ENCODE measurements at places on chromosomes 2 and 18.

DNA sequence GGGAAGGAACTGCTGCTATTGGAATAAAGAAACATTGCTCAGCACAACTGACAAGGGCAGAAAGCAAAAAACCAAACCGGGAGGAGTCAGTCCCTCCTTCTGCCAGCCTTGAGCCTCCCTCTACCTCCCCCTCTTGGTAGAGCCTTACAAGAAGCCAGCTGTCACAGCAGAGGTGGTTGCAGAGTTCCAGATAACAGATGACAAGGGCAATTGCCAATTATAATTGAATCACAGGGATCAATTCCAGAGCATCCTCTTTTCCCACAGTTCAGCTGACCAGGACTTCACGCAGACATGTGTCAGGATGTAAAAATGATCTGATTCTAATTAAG, 548.2 kb upstream of the LRRTM1 start:
- DNase-seq, result no peak

DNA sequence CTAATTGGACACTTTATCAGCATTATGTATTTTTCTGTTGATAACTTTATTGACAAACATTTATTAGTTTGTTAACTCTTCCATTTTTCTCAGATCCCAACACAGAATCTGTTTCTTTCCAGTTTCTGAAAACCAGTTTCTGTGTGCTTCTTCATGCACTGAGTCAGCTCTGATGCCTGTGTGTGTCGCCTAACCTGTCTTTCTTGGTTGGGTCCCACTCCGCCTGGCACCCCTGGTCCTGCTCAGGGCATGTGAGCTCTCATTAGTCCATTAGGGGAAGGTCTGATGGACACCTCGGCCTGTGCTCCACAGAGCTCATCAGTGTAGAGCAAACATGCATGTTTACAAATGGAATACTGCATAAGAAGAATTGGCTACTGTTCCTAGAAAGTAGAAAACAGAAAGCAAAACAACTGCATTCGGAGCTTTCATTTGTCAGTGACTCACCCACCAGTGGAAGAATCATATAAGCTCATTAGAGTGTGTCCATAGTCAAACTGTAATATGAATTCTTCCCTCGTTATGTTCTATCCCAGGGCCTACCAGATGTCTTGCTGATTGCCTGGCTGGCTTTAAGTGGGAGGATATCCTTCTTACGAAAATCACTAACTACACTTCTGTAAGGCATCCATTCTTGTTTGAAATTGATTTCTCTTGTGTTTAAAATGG, 137.7 kb downstream of the SNTG2 start:
- no peak for DNase-seq

DNA sequence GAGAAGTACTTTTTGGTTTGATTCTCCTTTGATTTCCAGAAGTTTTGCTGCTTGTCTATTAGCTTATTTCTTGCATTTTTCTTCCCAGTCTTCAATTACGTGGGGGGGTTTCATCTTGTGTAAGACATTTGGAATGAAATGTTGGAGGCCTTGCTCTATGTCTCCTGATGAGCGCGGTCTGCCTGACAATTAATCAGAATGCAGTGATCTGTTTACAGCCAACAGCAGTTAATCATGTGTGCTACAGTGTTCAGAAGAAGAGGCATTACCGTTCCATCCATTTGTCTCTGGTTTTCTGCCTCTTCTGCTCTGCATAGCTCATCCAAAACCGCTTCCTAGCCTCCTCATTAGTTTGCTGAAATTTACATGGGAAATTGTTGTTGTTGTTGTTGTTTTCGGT, 134.4 kb upstream of the ST6GAL2 start:
- DNase-seq, result no peak

DNA sequence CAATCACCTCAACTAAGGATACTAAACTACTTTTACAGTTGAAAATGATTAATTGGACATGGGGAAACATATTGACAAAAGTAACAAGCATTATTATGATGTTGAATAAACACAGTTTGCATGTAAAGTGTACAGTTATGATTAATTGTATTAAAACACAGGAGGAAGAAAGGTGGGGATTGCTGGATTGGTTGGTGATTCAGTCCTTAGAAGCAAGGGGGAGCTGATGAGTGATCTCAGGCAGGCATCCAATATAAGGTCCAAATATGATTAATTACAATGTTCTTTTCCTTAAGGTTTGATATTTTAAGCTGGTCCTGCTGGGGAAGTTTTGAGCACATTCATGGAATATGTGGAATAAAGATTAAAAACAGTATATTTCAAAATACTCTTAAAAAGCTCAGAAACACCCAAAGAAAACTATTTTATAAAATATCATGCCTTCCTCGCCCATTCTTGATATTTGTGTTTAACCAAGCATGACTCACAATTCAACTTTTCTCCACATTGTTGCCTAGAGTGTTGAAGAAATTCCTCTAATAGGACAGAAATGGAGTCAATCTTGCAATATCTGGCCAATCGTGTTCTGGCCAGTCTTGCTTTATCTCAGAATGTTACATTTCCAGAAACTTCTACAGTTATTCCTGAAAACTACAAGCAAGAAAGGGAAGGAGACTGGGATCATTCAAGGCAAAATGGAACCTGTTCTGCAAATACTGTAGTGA, 268.2 kb downstream of the RPIA start:
- DNase-seq, result no peak

DNA sequence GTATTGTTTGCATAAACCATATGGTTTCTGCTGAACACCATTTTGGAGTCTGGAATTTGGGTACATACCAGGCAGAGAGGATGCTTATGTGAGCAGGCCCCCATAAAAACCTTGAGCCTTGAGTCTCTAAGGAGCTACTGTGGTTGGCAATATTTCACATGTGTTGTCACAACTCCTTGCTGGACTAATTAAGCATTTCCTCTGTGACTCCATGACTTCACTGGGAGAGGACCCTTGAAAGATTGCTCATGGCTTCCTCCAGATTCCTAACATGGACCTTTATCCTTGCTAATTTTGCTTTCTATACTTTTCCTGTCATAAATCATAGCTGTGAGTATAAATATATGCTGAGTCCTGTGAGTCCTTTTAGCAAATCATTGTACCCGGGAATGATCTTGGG, 7.6 kb upstream of the COQ10B start:
- no peak for DNase-seq

DNA sequence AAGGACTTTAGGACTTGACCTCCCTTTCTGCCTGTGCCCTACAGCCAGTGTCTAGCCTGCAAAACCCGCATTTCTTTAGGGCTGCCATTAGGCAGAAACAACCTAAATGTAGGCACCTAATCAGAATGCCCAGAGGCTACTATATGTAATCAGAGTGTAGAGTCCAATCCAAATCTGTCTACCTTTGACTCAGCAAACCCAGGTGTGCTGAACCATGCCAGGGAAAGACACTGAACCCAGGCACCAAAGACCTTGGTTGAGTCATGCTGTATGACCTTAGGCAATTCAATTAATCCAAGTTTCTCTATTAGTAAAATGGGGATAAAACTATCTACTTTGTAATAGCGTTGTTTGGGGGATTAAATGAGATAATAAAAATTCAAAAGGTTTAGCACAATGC, 20.7 kb downstream of the CAPN14 start:
- DNase-seq, result no peak

DNA sequence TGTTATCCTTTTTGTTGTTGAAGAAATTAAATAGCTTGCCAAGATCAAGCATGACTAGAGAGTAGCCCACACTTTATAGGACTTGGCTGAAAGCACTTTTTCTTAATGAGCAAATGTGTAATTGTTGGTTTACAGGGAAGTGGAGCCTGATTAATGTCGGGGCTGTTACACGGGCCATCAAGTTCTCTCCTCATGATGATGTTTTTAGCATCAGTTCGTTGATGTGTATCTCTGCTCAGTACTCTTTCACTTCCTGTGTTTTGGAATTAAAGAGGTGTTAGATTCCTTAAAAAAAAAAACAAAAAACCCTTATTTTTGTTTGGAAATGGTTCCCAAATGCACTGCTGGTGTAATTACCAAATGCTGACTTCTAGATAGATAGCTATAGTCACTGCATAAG, 114.2 kb downstream of the PTPRM start:
- DNase-seq, result no peak

DNA sequence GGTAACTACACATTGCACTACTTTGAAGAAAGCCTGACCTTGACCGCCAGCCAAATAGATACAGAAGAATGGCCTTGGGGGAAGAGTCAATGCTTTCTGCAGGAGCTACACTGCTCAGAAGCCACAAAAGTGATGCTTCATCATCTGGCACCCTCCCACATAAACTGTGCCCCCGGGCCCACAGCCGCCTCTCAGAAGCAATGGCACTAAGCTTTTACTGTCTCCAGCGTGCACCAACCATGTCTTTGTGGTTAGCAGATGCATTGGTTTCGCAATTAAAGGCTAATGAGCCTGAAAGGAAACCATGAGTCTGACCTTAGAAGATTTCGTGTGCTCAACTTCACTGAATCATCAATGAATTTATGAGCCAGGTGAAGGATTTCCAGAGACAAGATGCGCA, 209.4 kb upstream of the TRIB2 start:
- DNase-seq, result no peak

DNA sequence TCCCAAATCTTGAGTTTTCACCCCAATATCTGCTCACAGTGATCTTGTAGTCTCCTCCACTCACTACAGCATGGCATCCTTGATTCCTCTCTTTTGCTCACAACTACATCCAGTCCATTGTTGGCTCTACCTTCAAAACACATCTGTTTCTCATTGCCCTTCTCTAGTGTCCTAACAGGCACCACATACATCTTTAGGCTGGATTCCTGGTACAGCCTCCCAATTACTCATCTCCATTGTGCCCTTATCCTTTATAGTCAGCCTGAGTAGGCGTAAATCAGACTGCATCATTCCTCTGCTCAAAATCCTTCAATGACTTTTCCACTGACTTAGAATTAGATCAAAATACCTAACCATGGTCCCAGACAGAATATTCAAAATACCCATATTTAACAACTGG, 10.7 kb upstream of the TAF1B start:
- no peak for DNase-seq

DNA sequence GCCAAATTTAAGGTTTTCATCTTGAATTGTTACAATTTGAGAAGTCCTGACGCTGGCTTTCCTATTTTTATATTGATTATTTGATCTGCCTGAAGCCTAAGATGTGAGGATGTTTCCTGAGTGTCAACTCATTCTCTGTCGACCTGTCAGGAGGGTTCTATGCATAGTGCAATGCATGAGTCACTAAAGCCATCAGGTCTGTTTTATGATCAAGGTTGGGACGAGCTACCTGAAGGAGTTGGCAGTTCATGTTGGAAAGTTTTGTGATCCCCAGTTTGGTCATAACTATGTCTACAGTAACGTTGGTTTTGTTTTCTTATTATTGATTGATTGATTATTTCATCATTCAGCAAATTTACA, 71.2 kb downstream of the NABP1 start:
- DNase-seq, result no peak

DNA sequence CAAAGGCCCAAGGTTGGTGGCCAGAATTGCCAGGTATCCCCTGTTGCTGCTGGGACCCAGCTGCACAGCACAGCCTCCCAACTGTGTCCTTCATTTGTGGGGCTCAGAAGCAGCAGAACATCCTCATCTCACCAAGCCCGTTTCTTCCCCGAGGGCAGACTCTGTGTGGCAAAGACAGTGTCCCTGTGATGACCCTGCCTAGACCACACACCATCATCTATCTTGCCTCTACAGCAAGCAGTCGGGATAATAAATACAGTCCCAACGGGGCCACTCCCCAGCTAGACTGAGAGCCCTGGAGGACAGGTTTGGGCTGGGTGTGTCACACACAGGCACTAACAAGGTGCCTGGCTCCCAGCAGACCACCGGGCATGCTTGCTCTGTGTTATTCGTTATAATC, 93.4 kb downstream of the PTGR3 start:
- DNase-seq, result no peak

DNA sequence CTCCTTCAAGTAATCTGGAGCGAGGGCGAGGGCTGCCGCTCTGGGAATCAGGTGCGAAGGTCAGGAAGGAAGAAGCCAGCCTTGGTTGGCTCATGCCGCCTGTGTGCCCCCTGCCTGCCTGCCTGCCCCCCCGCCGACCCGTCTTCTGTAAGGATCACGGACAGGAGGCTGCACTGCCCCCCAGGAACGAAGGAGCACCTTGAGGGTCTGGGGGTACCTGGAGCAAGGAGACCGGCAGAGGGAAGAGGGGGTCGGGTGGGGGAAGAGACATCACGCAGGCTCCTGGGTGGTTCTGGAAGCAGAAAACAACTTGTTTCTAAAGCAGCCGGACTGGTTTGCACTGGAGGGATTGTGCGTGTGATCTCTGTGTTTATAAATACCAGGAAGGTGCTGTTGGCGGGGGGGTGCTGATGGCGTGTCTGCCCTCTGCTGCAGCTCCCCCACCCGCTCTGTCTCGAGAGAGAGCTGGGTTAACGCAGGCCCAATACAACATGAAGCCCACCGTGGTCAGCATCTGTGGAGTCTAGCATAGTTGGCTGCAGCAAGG, 1.7 kb downstream of the FOSL2 start:
- DNase-seq, result no peak

GRCh38 chr2:46062637-46063412, 234.4 kb upstream of the EPAS1 start:
- DNase-seq, result peak; percentile 36

- no peak for DNase-seq
Measured at GRCh38 chr2:8648441-8649213, 33.2 kb upstream of the ID2 start.

DNA sequence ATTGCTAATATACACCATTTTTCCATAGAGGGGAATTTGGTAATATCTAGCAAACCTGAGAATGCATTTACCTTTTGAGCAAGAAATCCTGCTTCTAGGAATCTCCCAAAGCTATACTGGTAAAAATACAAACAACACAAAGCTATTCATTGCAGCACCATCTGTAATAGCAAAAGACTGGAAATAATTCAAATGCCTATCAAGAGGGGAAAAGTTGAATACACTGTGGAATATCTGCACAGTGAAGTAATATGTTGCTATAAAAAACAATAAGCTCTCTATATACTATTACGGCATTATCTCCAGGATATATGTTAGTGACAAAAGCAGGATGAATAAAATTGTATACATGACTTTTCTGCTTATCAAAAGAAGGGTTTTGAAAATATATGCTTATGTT, 112.3 kb upstream of the CHAC2 start:
- DNase-seq, result no peak

DNA sequence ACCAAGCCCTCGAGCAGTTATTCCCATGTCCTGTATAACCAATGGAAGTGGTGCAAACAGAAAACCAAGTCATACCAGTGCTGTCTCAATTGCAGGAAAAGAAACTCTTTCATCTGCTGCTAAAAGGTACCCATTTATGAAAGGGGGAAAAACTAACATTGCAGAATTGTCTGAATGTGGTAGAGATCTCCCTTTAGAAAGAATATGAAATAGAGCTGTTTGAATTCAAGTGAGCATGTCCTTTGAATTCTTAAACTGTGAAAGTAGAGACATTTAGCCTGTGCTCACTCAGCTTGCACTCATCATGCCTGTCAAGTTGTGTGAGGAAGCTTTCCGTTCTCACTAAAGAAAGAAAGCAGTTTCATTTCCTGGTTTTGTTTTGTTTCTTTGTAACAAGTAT, 87.4 kb downstream of the EML4 start:
- no peak for DNase-seq

Data from caudate nucleus (tissue), 63 donors.